ENCODE measurements at places on chromosomes 2 and 18. TPM values are rescaled to one million over a fixed set of nuclear protein-coding genes. Genes with fewer than 3 reads are reported as not detected.
A peak's percentile ranks its signal among the peaks of the same experiment; 100 is the strongest.

The DLGAP1 gene
- total RNA-seq: 0.99 TPM

GRCh38 chr2:239506101-239506857, 105.5 kb upstream of the HDAC4 start:
- no peak for DNase-seq

The AQP4 gene
- not detected for total RNA-seq

- DNase-seq: no peak
These were observed 11.6 kb upstream of the GREB1L start for GRCh38 chr18:21230436-21230835.

GRCh38 chr2:175976391-175977157, 25.5 kb downstream of the LNPK start:
- no peak for DNase-seq

GRCh38 chr2:217120429-217120828, 260.6 kb upstream of the TNP1 start:
- DNase-seq: peak; percentile 39

- DNase-seq: peak; percentile 69
These were observed 157.9 kb downstream of the ANKRD44 start for GRCh38 chr2:197152451-197153228.

The REG3G gene
- not detected for total RNA-seq

DNA sequence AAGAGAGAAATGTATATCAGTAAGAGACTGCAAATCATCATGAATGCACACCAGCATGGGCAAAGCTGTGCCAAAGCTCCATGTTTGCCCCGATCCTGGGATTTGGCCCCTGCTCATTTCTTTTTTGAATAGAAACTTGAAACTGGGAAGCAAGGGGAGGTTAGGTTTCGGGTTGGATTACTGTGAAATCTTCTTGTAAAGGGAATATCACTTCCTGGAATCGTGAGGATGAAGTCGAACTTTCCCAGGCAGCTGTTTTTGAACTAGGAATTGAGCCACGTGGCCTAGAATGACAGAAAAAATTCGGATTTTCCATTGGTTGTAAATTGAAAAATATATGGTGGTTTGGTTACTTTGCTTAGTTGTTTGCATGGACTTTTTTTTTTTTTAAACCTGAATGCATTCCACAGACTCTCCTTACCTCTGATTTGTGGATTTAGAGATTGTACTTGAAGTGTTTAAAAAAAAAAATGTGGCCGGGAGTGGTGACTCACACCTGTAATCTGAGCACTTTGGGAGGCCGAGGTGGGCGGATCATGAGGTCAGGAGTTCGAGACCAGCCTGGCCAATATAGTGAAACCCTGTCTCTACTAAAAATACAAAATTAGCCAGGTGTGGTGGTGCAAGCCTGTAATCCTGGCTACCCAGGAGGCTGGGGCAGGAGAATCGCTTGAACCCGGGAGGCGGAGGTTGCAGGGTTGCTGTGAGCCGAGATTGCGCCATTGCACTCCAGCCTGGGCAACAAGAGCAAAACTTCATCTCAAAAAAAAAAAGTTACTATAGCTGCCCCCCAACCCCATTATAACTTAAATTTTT, 32.1 kb downstream of the GRHL1 start:
- DNase-seq: no peak

- peak; percentile 69 for DNase-seq
These were observed 59.5 kb downstream of the PUM2 start for GRCh38 chr2:20291106-20291564.

DNA sequence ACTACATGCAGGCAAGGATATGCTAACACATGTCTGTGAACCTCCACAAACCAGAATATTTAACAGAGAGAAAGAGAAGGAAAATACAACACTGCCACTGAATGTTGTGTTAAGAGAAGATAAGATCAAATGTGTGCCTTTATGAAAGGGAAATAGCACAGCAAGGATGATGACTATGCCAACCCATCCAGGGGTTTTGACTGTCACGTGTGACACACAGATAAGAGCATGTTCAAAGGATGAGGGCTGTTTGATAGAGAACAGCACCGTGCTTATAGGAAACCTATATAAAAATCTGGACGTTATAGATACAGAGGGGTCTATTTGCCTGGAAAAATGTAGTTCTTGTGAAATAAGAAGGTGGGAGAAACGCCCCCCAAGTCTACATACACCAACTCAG, 911.8 kb downstream of the CPS1 start:
- DNase-seq: no peak

GRCh38 chr2:46615555-46615954, 136.2 kb downstream of the TMEM247 start:
- DNase-seq: peak; percentile 49

The PLGLB2 gene
- total RNA-seq: 1.8 TPM

The MAPK4 gene
- not detected for total RNA-seq

DNA sequence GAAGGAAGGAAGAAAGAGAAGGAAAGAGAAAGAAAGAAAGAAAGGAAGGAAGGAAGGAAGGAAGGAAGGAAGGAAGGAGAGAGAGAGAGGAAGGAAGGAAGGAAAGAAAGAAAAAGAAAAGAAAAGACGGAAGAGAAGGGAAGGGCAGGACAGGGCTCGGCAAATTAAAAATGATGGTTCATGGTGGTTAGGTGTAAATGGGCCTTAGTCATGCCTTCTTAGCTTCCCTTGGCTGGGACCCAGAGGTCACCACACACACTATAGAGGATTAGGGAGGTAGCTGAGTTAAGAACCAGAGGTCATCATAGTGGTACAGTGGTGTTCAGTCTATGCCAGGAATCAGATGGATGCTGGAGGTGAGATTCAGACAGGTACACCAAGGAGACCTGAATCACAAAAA, 9.3 kb upstream of the ATL2 start:
- DNase-seq: no peak

DNA sequence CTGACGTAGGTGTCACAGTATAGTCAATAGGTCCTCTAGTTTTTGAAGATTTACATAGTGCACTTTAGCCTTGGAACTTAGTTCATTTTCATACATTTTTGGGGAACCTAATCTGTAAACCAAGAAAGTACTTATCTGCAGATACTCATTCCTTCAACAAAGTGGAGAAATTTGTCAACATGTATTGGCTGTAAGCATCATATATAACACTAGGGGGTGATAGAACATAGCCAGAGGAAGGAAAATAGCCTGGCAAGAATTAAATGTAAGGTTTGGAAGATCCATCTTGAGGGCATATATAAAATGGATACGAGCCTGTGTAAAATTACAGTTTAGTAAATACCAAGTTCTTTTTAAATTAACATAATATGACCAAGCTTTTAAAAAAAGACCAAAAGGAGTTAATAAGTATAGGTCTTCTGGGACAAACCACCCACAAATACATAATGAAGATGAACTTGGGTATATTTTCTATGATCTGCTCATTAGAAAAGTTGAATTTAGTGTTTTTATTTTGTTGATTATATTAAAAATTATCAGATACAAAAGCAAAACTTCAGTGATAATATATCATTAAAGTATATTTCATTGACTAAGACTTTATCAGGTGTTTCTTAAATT, 18.2 kb downstream of the RPL37A start:
- DNase-seq: no peak

DNA sequence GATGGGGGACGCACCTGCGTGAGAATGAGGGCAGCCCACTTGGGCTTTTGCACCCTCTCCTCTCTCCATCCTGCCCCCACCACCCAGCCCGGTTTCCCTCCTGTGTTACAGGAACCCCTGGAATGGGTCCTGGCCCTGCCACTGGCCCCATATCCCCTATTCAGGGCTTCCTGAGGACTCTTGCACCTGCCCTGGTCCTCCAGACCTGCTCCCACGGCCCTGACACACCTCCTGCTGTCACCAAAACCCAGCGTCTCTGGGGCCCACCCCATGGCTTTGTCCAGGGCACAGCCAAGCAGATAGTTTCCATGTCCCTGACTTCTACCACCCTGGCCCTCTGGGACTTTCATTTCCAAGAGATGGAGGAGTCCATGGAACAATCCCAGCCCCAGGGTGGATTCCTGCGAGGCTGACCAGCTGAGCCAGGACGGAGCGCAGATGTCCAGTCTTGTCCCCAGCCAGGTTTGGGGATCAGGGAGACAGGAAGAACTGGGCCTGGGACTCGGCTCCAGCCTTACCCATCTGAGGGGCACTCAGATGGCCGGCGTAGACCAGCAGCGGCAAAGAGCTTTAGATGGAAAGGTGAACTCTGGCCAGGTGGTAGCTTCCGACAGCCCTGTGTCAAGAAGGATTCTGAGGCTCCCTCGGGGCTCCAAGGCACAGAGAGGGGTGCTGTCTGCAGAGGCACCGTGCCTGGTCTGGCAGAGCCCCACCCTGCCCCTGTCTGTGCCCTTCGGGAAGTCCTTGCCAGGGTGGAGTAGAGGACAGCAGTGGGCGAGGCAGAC, 12.0 kb downstream of the GPR35 start:
- DNase-seq: no peak

The DPP4 gene
- 65.4 TPM for total RNA-seq

- DNase-seq: no peak
These were observed 372.7 kb downstream of the FBXO15 start for GRCh38 chr18:73774811-73775509.

DNA sequence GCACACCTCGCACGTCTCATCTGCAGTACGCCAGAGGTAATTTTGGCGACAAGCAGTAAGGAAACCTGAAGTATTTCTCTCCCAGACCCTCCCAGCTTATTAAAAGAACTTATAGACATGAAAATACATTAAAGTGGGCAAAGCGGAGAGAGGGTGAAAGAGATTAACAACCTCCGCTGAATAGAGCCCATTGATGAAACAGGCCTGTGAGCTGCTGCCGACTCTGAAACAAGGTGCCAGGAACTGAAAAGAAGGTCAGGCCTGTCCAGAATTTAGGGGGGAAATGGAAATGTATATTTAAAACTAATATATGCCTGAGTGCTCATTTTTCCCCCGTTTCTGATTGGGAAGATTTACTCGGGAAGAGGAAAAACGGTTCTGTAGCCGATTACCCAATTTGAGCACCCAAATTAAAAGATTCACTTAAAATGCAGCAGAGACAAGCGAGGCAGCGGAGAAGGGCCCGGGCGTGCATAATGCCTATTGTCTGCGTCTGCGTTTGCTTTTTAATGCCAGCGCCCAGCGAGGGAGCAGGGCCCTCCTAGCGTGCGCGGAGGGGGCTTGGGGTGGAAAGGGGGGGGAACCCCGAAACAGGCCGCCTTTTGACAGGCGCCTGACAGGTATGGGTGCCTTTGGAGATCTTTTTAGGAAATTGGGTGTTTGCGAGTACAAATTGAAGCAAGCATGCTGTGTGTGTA, 316.2 kb downstream of the GBX2 start:
- no peak for DNase-seq

The FSHR gene
- not detected for total RNA-seq

The NEU2 gene
- not detected for total RNA-seq

DNA sequence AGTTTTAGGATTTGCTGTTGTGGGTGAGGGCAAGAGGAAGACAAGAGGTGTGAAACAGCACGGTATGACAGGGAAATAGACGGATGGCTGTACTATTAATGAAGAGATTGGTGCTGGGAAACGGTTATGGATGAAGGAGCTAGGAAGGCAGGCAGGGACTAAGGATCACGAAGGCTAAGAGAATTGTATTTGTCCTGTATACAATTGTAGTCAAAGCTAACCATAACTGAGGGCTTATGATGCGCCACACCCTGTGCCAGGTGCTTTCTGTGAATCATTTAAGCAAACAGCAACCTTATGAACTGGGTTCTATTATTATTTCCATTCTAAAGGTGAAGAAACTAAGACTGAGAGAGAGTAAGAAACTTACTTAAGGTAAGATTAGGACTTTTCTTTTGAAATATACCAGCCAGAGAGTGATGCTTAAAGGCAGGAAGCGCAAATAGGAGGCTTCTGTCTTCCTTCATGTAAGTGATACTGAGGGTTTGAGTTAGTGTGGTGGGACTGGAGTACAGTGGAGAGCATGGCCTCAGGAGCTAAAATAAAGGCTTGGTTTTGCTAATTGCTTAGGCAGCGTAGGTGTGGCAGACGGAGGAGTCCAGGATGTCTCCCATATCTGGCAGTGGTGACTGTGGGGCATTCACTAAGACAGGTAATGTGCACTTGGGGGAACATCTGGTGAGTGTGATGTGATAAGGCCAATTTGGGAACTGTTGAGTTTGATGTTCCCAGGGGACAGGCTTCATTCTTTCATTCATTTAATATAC, 85.8 kb downstream of the PLEKHM3 start:
- no peak for DNase-seq

DNA sequence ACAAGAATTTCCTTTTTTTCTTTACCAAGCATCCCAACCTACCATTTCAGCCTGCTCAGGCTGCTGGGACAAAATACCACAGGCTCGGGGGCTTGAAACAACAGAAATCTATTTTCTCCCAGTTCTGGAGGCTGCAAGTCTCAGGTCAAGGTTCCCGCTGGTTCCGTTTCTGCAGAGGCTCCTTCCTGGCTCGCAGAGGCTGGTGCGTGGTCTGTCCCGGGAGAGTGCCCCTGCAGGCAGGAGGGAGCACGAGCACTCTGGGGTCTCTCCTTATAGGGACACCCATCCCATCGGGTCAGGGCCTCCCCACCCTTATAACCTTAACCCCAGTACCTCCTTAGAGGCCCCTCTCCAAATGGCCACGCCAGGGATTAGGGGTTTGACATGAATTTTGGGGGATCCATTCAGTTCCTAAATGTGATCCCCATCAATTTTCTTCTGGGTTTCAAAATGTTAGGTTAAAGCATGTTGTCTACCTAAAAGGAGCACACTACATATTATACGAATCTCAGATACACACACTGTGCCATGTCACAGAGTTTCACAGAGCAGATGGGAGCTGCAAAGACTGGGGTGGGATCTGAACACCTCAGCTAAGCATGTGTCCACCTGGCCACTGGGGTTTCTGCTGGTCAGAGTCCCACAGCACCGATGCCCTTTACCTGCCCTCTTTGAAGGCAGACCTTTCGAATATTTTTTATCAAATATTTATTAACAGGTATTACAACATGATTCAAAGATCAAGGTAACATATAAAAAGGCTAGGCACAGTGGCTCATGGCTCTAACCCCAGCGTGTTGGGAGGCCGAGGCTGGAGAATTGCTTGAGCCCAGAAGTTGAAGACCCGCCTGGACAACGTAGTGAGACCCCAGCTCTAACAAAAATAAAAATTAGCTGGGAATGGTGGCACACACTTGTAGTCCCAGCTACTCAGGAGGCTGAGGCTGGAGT, 17.6 kb upstream of the ADI1 start:
- DNase-seq: no peak

GRCh38 chr2:209473930-209474419, 50.1 kb downstream of the MAP2 start:
- DNase-seq: no peak

GRCh38 chr2:144099340-144099739, 420.6 kb downstream of the ZEB2 start:
- DNase-seq: no peak

The SFTPB gene
- not detected for total RNA-seq

The CIB4 gene
- total RNA-seq: not detected

- DNase-seq: no peak
These were observed 44.7 kb upstream of the DNAH7 start for GRCh38 chr2:196113061-196113974.

DNA sequence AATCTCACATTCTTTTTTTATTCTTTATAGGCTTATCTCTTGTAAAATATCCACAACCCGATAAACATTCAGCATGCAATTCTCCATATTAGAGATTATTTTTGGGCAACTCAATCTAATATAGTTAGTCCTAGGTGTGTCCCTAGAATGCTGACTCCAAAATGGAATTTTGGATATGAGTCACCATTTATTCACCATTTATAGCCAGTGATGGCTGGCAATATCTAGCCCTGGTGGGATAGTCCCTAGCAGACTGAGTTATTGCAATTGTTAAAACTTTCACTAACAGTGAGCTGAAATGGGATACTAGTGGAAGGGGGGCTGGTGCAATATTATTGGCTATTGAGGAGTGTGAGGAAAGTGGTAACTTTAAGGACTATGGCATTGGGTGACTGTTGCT, 401.6 kb downstream of the SLC4A3 start:
- no peak for DNase-seq

The ICA1L gene
- total RNA-seq: 7.8 TPM

Measured in activated CD4-positive, alpha-beta T cell treated with anti-CD3 and anti-CD28 coated beads, Interleukin-2, amount 10 ng/mL, durations not matched to agents 24 days and 14 days (primary cell).